NCI-H2171 (cell line): ENCODE measurements at places on chromosomes 3 and 15.

- no peak for DNase-seq
These were observed 50.0 kb downstream of the SELENOT start for GRCh38 chr3:150653110-150653561.

DNA sequence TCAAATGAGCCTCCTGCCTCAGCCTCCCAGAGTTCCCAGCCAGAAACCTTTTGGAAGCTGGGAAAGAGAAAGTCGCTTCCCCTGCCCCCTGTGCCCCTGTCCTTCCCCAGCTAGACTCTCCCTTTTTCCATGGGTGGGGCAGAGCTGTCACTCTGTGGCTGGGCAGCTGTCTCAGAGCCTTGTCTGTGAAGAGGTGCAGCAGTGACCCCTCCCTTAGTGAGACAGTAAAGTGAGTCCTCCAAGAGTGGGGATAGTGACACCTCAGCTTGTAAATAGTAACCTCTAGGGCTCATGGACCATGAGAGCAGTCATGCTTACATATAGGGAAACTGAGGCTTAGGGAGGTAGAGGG lies 76.3 kb downstream of the SMAD6 start:
- no peak for DNase-seq

GRCh38 chr3:194487289-194488054 lies 670 bp upstream of the ATP13A3 start:
- DNase-seq, result no peak

- no peak for DNase-seq
These were observed 113.8 kb downstream of the ROBO1 start for GRCh38 chr3:79654019-79654418.

DNA sequence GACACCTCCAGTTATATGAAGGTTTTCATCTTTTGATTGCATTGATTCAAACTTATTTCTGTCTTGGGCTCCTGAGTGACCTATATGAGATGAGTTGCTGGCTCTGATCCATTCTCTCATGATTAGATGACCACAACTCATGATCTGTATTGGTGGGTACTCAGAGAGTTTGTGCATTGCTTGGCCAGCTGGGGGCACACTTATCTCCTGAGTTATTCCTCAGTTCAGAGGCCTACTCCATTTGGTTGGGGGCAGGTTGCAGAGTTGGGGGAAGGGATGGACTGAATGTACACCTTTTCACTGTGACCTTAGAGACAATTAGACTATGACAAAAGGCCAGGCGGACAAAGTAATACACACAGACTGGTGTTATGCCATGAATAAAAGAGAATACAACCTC lies 166.2 kb upstream of the SEMA6D start:
- no peak for DNase-seq

GRCh38 chr15:40766906-40767837 lies 2.6 kb upstream of the C15orf62 start:
- DNase-seq, result no peak

GRCh38 chr3:156472150-156472549 lies 82.8 kb downstream of the SSR3 start:
- no peak for DNase-seq

GRCh38 chr3:45665101-45665572 lies 24.1 kb upstream of the SACM1L start:
- peak; percentile 5 for DNase-seq

GRCh38 chr3:31250116-31250777 lies 282.5 kb upstream of the STT3B start:
- no peak for DNase-seq

GRCh38 chr3:56751056-56751707 lies 50.6 kb downstream of the ARHGEF3 start:
- DNase-seq, result no peak

GRCh38 chr3:13688824-13689223 lies 139.9 kb downstream of the FBLN2 start:
- DNase-seq, result no peak

DNA sequence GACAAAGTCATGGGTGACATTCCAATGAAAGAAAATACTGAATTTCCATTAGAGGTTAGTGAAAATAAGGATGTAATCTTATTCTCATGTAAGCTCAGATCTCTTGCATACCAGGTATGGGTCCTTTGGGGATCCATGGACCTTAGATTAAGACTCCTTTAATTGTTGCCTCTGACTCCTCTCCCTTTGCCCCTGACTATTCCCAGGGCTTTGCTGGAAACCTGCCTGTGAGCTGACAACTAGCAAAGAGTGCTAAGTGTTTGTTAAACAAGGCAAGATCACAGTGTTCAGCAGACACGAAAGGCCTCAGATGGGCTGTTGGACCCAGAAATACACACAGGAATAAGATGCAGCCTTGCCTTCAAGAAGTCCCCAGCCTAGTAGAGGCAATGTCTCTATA lies 32.1 kb downstream of the ACKR2 start:
- DNase-seq, result no peak

- no peak for DNase-seq
These were observed 22.6 kb upstream of the TEX9 start for GRCh38 chr15:56342653-56343052.

DNA sequence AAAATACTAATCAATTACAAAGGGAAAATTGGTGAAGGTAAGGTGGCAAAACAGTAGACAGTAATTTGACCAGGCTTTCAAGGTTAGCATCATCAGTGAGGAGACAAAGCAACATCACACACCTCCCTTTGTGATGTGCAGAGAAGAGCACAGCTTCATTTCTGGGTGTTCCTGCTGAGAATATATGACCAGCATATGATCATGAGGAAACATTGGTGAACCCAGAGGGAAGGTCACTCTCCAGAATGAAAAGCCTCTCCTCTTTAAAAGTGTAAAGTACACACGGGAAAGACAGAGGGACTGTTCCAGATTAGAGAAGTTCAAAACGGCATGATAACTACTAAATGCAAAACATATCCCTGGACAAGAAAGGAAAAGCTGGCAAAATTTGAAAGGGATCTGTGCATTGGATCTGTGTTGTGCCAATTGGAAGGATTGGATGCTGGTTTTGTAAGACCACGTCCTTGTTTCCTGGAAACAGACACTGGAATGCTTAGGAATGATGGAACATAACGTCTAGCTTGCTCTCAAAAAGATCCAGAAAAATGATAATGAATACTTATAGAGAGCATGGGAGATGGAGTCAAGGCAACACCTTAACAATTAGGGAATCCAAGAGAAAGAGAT lies 80.6 kb upstream of the MITF start:
- no peak for DNase-seq

- peak; percentile 29 for DNase-seq
These were observed 5.5 kb upstream of the GP5 start for GRCh38 chr3:194404365-194405140.

DNA sequence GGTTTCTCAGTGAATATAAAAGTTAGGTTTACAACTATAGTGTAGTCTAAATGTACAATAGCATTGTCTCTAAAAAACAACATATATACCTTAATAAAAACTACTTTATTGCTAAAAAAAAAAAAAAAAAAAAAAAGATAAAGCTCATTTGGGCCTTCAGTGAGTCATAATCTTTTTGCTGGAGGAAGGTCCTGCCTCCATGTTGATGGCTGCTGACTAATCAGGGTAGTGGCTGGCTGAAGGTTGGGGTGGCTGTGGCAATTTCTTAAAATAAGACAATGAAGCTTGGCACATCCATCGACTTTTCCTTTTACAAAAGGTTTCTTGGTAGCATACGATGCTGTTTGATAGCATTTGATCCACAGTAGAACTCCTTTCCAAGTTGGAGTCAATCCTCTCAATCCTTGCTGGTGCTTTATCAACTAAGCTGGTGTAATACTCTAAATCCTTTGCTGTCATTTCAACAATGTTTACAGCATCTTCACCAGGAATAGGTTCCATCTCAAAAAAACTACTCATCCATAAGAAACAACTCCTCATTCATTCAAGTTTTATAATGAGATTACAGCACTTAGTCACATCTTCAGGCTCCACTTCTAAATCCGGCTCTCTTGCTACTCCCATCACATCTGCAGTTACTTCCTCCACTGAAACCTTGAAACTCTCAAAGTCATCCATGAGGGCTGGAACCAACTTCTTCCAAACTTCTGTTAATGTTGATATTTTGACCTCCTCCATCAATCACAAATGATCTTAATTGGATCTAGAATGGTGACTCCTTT lies 13.3 kb downstream of the ZNF280D start:
- DNase-seq, result no peak

DNA sequence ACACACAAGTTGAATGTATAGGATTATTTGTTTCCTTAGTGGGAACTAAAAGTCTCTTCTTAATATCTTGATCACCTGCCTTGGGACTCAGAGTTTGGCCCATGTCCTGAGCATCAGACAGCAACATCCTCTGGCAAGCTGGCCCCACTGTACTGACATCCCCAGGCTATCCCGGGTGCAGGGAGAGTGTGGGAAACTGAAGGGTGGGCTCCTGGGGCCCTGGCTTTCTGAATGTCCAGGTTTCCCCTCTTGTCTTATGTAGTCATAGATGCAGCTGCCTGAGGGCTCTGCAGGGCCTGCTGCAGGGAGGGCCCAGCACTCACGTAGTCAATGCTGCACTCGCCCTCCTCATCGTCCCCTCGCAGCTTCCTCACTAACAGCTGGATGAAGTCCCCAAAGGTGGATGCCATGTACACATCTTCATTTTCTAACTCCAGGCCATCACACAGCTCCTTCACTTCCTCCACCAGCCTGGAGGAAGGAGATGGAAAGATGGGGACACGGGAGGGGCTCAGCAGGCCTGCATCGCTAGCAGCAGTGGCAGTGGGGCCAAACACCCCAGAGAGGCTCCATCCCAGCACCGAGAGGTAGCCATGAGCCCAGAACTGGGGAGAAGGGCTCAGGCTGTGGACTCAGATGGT lies 42.8 kb downstream of the ALDH1L1 start:
- no peak for DNase-seq

GRCh38 chr3:31377045-31377642 lies 155.6 kb upstream of the STT3B start:
- no peak for DNase-seq

DNA sequence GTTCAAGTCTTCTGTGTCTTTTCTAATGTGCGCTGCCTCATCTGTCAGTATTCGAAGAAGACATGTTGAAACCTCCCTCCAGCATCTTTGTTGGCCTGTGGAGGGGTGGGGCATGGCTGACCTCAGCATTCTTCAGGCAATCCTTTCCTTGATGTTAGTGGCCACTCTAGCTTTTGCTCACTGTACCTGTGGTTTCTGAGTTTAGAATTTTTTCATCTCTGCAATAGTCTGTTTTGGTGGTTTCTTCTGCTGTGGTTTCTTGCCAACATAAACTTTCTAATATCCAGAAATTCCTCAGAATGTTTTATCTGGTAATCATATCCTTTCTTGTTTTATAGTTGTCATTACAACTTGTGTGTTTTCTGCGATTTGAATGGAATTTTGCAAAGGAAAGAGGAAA lies 251.3 kb upstream of the NR2E3 start:
- DNase-seq, result no peak

DNA sequence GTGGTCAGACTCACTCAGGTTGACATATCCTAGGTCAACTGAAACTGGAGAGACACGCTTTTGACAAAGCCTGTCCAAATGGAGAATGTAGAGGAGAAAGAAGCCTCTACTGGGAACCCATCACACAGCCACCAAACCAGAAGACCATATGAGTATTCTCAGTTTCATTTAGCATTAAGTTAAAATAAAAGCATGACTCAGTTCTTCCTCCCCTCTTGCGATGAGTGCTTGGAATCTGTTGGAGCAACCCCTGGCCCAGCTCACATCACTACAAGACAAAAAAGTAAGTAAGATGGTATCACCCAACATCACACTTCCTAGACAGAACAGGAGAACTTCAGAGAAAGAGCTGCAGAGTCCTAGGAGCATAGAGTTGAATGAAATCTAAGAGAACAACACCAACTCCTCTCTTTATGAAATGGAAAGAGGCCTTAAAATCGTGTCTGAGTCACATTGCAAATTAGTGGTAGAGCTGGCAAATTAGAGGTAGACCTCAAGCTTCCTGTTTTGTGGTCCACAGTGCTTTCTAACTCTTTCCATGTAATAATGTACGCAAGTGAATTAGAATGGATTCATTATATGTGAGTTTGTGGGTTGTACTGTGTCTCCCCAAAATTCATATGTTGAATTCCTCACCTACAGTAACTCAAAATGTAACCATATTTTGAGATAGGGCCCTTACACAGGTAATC lies 51.2 kb downstream of the FGF12 start:
- DNase-seq, result no peak

DNA sequence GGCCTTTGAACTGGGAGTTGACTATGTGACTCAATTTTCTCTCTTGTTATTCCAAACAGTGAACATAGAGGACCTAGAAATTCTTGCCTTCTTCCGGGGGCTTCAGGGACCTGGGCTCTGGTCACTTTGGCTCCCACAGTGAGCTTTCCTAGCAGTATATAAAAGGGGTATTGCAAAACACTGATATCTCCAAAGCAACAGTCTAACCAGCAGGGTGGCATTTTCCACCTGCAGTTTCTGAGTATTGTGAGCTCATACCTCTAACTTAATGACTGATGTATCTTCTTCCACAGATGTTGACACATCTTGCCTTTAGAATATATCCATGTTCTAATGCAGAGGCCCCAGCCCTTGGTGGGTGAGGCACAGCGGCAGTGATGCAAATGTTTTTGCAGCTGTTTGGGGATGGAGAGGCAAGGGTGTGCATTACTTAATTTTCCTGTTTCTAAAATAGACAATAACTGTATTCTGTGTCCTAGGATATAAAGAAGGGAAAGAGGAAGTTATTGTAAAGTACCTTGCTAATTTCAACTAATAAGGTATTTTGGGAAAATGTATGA lies 45.7 kb upstream of the ADGRG7 start:
- no peak for DNase-seq

DNA sequence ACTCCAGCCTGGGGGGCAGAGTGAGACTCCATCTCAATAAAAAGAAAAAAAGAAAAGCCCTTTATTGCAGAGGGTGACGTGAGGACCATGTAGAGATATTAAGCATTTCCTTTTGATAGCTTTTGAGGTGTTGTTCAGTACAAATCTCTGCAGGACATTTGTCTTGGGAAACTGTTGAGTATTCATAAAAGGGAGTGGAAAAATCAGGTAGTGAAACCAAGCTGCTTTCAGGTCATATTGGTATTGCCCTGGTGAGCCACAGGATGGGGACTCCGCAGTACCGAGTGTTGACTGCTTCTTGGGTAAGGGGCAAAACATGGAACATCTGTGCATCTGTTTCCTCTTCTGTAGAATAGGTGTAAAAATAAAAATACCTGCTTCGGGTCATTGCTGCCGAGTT lies 9.9 kb downstream of the ITPR1 start:
- DNase-seq, result no peak

DNA sequence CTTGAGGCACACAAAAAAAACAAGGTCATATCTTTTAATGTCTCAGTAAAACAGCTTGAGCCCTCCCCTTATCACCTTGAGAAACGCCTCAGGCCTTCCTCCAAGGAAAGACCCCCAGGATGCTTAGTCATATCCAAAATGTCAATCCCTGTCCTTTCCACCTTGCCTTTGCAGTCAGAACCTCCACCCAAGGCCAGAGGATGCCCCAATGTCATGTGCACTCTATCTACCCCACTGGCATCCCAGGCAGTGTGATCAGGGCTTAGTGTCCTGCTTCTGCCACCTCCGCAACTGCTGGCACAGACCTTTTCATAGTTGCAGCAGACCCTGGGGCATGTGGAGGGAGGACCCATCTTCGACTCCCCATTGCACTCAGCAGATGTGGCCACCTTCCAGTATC lies 268.0 kb upstream of the LRRFIP2 start:
- DNase-seq, result no peak
